ENCODE measurements at places on chromosomes 2 and 18.

DNA sequence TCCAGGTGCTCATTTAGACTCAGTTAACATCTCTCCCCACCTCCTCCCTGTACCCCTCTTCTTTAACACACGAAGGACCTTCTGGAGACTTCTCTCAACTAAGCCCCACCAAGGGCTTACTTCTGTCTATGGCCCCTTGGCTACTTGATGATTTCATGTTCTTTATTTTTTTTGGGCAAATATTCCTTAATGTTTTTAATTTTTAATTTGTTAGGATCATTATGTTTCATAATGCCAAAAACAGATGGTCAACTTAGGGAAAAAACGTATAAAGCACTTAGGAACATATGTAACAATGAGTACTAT lies 25.9 kb downstream of the IL37 start:
- DNase-seq, result no peak

- peak; percentile 39 for DNase-seq
Measured at GRCh38 chr18:12238826-12239225, 15.3 kb upstream of the CIDEA start.

GRCh38 chr18:12879840-12880540 lies 4.0 kb downstream of the PTPN2 start:
- peak; percentile 92 for DNase-seq

DNA sequence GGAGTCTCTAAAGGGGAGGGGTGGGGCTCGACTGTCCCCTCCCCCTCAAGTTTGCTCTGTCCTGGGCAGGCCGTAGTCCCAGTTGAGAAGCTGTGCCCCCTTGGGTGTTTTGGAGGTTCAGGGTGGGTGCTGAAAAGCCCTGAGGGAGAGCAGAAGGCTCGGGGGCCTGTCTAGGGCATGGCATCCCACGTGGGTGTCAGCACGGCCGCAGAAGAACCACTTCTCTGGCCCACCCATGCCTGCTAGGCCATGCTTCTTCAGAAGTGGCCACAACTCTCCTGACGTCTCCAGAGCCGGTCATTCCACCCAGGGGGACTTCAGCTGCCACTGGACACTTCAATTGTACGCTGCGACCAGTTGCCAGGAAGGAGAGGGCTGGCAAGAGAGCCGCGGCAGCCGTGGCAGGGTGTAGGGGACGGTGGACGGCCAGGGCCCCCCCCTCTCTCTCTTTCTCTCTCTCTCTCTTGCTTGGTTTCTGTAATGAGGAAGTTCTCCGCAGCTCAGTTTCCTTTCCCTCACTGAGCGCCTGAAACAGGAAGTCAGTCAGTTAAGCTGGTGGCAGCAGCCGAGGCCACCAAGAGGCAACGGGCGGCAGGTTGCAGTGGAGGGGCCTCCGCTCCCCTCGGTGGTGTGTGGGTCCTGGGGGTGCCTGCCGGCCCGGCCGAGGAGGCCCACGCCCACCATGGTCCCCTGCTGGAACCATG lies at the start of gene INPP5D:
INPP5D (plus strand) TSS at position 546 of the 704 bp plus-strand sequence; CDS start at position 683, 137 bp downstream.
- DNase-seq, result peak; percentile 87

GRCh38 chr2:109647636-109648035 lies 33.5 kb downstream of the SOWAHC start:
- DNase-seq, result no peak

DNA sequence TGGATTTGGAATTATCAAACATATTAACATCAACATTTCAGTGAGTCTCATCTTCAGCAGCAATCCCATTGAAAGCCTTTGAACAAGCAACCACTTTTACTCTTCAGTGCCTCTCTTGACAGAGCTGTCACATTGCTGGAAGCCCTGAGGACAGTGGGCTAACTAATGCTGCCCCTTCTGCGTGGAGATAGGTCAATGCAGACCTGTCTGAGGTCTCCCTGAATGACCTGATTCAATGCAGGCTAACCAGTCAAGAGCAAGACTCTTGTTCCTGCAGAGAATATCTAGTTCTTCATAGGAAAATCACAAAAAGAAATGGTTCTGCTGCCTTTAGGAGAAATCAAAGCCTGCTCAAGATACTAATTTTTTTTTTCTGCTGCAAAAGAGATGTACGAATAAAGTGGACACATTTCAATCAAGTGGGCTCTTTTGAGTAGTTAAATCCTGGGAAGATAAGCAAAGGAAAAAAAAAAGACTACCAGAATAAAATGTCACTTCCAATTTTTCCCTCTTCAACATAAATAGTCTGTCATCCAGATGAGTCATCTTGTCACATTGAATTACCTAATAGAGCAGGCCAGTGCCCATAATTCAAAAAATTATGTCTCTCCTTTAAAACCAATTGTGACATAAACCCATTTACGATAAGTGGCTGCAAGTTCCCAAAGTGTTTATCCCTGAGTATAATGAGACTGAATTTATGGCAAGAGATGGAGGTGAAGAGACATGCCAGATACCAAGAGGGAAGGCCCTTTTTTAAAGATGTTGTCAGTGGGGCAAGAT lies 1269.0 kb upstream of the DDX18 start:
- no peak for DNase-seq

GRCh38 chr2:25222477-25223121 lies 54.2 kb upstream of the POMC start:
- DNase-seq, result no peak

DNA sequence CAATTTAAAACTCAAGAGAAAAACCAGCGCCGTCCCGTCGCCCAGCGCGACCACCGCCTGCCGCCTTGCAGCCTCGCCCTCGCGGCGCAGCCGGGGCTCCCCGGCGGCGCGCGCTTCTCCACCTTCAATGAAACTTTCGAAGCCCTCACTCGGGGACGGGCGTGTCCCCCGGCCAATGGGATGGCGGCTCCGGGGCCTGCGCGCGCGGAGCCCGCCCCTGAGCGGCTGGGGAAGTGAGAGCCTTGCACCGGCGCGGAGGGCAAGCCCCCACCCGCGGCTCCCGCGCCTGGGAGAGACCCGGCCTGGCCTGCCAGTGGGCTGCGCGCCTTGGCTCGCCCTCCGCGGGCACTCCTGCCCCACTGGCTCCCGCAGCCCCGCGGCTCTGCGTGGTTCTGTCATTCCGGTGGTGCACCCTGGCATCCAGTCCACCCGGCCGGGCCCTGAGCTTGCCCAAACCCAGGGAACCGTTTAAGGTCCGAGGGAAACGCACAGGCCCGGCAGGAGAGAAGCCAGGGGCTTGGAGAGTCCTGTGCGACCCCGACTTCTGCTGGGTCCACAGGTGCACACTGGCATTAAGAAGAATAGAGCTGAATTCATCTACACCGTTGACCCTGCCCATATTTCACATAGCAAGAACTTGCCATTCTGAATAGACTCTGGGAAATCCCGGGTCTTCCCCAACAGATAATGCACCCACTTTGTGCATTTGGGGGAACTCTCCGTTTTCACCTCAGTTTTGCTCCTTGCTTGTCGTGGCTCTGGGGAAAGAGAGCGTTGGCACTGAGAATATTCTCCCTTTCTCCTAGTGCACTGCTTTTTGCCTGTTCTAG lies at the start of gene PIEZO2:
PIEZO2 (minus strand) TSS at position 129 of the 830 bp plus-strand sequence. CDS start 981 bp downstream, outside the sequence.
- DNase-seq, result peak; percentile 73
